ENCODE measurements at places on chromosomes 1 and 21.

- DNase-seq = no peak
Observed at GRCh38 chr21:42463861-42464515, 32.0 kb downstream of the RSPH1 start.

- DNase-seq = no peak
Observed at GRCh38 chr1:1109743-1110142, 6.1 kb downstream of the C1orf159 start.

DNA sequence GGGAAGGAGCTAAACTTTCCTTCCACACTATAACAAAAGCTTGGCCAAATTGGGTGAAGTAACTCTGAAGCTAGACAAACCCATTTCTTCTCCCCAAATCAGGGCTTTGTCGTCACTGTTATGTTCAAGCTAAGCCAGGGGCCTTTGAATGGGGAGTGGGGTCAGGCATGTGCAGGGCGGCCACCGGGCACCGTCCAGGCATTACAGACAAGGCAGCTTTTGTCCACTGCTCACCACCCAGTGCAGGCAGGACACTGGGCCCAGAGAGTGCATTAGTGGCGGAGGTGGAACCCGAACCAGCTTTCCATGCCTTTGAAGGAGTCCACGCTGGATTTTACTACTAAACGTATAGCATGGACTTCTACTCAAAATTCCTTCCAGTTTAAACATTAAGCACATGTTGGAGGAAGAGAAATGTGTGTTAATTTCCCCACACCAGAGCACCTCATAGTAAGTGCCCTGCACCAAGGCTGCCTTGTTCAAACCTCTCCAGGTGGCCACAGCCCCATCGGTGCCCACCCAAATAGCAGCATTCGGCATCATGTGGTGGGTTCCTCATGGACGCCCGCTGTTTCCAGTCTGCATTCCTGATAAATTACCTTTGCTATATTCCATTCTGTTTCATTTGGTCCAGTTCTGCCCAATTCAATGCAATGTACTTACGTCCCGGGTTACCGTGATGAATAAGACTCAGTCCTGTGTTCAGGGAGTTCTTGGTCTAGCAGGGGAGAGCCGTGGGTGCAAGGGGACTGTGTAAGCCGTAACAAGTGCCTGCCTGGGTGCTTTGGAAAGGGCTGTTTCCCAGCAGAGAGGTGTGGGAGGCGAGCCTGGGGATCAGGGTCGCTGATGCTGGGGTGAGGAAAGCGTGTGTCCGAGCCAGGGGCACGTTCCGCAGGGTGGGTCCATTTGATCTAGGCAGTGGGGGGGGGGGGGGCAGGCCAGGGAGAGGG lies 1.6 kb downstream of the UBASH3A start:
- no peak for DNase-seq

- DNase-seq = no peak
Observed at GRCh38 chr1:22709891-22710700, 543 bp upstream of the EPHB2 start.

DNA sequence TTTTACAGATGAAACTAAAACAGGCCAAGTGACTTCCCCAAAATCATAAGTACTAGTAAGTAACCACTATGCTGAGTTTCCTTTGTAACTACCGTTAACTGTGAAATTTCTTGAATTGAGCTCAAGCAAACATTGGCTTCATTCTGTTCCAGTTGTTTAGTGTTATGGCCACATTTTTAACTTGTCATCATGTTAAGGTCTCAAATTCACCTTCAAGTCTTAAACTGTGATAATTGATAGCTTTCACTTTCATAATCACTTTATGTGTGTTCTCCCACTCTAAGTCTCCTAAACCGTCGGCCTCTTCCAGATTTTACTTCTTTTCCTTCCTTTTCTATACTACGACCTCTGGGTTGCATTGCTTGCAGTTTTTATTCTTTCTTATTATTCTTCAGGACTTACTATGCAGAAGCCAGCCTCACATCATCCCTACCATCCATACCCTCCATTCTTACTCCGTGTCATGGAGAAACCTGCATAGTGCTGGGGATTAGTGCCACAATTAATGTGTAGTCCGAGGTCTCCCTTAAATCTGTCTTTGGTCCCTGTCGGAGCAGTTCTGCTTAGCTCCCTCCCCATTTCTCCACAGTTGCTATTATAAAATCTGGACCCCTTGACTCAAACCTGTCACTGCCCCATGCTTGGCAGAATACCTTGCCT lies 5.8 kb downstream of the KIF1B start:
- DNase-seq = no peak

GRCh38 chr1:116950517-116951199 lies 40.9 kb downstream of the PTGFRN start:
- DNase-seq = no peak

DNA sequence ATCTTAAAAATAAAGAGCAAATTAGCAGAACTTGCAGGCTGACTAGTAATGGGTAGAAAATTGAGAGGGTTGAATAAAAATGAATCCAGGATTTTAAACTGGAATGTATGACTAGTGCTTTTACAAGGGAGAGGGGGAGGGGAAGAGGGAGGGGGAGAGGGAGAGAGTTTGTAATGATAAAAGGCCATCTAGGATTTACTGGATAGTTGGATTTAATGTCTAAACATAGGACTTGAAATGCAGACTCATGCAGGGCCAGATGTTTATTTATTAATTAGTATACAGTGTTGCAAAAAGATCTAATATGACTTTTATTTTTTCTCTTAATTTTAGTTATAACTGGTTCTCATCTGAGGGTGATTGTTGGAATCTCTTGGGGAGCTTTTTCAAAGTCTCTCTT lies 4.3 kb downstream of the ZNF326 start:
- DNase-seq = no peak

DNA sequence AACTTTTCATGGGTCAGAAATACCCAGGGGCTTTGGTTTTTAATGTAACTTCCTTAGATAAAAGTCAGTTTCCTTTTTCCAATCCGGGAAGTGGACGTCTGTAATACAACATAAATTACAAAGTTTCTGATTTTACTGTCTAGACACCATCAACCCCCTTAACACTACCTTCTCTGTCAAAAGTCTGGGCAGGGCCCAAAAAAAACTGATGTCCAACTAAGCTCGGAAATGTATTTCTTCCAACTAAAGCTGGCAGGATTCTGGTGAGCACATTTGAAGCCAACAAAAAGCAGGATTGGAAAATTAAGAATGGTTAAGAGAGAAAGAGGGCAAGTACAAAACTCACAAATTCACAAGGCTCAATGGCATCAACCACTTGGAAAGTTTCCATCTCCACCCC lies 24.3 kb downstream of the DDAH1 start:
- DNase-seq = no peak

DNA sequence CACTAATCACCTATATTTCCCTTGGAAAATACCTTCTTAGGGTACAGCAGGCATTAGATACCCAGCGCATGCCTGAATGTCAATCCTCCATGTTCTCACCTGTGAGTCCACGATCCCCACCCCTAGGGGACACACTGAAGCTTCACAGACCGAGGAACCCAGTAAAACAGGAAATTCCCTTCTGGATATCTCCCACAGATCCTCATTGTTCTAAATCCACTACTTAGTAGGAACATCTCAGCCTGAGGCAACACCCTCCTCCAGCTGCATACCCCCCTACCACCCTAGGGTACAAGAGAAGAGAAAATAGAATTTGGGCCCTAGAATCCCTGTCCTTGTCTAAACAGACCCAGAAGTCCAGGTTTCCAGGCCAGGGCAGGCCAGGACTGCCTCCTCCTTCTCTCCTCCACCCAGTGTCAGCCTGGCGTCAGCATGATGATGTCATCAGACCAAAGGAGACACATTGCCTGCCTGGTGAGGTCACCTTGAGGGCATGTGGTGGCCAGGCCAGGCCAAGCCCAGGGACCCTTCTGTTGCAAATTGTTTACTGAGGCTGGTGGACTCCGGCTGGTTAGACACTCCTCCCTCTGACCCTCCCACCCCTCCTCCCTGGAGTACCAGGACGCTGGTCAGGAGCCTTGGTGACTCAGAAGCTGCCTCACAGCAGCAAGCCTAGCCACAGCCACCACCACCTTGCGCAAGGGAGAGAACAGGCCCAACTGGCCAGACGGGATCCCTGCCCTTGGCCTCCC lies 6.2 kb downstream of the NECTIN4 start:
- no peak for DNase-seq

GRCh38 chr21:42120101-42120902 lies 49.2 kb downstream of the UMODL1 start:
- DNase-seq = no peak

GRCh38 chr1:37162059-37162458 lies 127.7 kb upstream of the GRIK3 start:
- no peak for DNase-seq

GRCh38 chr1:57599236-57599994 lies 175.6 kb upstream of the DAB1 start:
- no peak for DNase-seq

DNA sequence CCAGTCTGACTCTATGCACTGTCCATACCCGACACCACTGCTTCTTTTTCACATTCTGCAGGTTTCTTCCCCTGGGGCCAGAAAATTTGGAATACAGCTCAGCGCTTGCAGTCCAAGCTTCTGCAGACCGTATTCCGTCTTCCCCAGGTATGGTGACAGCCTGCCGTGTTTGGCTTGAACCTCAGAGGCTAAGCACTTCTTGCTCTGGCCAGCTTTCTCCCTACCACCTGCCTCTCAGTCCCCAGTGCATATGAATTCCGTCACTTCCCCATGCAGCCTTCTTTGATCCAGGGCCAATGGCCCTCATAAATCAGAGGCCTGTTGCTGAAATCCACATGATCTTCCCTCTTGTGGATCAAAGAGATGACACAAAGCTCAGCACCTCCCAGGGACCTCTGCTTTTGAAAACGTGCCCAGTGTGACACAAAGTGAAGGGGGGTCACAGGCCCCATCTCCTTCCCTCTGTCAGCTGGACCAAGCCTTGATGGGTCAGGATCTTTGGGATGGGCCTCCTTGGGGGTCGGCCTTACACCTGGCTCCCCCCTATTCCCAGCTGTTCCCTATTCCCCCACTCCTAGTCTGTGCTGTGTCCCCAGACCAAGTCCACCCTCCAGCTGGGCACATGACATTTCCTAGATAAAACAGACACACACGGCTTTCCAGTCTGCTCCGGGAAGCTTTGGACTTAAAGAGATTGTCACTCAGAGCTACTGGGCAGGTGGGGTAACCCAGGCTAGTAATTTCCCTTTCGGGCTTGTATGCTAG lies 66.6 kb downstream of the HMGB4 start:
- DNase-seq = no peak

DNA sequence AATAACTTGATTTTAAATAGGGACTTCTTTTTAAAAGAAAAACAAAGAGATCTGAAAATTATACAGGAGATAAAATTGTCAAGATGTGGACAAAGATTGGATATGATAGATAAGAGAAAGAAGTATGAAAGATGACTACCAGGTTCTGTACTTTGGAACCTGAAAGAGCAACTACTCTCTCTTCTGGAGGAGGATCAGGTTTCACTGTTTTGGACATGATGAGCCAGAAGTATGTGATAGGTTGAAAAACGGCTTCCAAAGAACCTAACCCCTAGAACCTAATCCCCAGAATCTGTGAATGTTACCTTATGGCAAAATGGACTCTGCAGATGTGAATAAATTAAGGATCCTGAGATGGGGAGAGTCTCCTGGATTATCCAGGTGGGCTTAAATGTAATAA lies 26.2 kb downstream of the RSBN1 start:
- no peak for DNase-seq

DNA sequence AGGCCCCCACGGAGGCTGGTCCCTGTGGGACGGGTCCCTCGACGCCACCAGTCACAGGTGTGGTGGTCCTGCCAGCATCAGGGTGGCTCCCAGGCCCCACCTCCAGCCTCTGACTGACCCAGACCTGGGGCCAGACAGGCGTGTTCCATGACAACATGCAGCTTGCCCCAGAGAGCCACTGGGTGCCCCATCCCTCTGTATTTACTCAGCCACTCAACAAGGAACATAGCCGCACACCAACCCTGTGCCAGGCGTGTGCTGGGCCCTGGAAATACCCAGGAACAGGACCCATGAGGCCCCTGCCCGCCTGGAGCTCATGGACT lies 65.4 kb downstream of the MATN1 start:
- DNase-seq = no peak

DNA sequence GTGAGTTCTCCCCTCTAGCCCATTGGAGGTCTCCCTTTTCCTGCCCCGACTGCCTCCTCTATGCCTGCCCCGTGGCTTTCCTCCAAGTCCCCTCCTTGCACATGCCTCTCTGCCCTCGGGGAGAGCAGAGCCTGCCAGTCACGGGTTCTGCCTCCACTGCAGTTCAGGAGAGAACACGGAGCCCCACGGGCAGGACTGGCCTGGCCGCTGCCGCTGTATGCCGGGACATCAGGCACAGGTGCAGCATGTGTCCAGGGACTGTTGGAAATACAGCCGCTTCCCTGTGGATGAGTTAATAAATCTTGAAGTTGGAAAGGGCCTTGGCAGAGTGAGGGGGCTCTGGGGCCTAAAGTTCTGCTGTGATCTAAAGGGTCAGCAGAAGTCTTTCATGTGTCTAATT lies 676.6 kb downstream of the MATN1 start:
- no peak for DNase-seq

DNA sequence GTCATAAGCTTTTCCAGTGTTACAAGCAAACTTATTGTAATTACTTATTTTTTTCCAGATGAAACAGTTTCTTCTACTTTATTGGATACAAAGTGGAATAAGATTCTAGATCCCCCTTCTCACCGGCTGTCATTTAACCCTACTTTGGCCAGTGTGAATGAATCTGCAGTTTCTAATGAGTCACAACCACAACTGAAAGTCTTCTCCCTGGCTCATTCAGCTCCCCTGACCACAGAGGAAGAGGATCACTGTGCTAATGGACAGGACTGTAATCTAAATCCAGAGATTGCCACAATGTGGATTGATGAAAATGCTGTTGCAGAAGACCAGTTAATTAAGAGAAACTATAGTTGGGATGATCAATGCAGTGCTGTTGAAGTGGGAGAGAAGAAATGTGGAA lies 95.5 kb downstream of the ZFYVE9 start:
- DNase-seq = no peak

GRCh38 chr1:200708161-200708560 lies 30.5 kb upstream of the CAMSAP2 start:
- DNase-seq = no peak

DNA sequence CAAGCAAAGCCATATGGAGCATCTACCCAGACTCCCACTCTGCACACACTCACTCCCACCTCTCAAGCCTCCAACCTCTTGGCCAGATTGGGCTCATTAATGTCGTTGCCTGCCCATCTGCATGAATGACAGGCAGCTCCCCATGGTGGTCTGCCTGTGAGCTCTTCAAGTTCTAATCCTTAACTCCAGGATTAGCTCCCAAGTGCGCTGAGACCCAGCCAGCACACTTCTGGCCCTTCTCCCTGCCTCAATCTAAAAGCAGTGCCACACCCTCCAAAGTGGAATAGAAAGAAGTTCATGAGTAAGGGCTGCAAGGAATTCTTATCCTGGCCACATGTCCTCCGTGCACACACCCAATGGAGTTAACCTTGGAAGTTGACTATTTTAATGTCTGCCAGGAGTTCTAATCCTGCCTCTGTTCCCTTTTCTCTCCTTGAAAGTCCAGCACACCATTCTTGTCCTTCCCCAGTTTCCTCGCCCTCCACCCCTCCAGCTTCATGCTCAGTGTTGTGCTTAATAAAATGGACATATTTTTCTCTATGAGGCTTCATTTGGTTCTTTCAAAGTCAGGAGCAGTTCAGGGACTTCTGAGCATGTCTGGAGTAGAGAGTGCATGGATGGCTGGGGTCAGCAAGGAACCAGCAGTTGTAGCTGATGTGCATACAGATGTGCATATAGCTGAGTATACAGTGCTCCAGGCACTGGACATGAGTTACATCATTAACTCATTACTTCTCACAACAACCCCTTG lies 30.1 kb downstream of the CAMK1G start:
- no peak for DNase-seq

GRCh38 chr1:61645476-61645875 lies 79.5 kb downstream of the TM2D1 start:
- no peak for DNase-seq
